Amygdala (tissue), 56 donors: ENCODE measurements at places on chromosomes 1 and 21.

- DNase-seq = peak; percentile 11
Observed at GRCh38 chr1:16960560-16961296, 19.7 kb downstream of the MFAP2 start.

GRCh38 chr1:161766102-161766981, at the start of gene ATF6:
TSS of gene ATF6 (plus strand) at chr1:161766320. CDS start at chr1:161766361, 41 bp downstream.
- peak; percentile 86 for DNase-seq

DNA sequence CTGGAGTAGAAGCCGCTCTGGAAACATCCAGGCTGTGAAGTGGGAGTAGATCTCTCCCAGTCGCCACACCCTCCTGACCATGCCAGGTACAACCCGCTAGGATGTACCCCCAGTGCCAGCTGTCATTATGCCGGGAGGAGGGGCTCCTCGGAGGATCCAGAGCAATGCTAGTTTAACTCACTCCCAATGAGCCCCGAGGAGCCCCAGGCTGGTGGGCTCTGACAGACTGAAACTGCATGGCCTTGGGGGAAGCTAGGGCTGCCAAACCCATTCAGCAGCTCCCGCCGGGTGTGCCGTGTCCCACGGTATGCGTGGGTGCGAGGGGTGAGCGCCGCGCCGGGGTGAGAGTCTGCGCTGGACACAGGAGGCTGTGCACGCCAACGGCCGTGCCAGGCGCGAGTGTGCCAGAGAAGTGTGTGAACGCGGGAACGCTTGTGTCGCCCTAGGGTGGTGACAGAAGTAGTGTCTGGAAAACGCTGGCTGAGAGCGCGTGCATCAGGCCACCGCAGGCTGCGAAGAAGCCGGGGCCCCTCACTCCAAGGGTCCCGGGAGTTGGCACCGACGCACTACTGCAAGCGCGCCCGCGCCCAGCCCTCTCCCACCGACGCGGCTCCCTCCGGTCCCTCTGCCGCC, 177.1 kb upstream of the EDN2 start:
- DNase-seq = no peak

- DNase-seq = no peak
Observed at GRCh38 chr1:212141404-212141803, 105.9 kb downstream of the DTL start.

DNA sequence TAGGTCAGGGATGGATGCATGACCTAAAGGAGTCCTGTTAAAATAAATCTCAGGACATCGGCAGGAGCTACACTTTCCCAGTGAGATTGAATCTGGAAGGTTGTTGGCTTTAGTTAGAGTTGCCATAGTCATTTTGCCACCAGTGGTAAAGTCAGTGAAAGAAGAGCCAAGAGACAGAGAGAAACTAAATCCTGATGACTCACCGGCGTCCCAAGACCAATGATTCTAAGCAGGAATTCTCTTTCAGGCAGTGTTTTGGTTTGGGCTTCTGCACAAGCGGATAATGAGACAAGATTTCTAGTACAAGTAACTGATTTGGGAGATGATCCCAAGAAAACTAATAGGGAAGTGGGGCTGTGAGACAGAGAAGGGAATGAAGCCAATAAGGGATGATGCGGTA, 88.8 kb upstream of the ETS2 start:
- DNase-seq = no peak

GRCh38 chr1:202122639-202123335, at the start of gene GPR37L1:
TSS of gene GPR37L1 (plus strand) at chr1:202122917. CDS start at chr1:202122964, 47 bp downstream.
- peak; percentile 73 for DNase-seq
